CD4-positive, alpha-beta T cell treated with Interferon alpha-2 for 1 hour (primary cell): ENCODE measurements at places on chromosomes 12 and 14.

DNA sequence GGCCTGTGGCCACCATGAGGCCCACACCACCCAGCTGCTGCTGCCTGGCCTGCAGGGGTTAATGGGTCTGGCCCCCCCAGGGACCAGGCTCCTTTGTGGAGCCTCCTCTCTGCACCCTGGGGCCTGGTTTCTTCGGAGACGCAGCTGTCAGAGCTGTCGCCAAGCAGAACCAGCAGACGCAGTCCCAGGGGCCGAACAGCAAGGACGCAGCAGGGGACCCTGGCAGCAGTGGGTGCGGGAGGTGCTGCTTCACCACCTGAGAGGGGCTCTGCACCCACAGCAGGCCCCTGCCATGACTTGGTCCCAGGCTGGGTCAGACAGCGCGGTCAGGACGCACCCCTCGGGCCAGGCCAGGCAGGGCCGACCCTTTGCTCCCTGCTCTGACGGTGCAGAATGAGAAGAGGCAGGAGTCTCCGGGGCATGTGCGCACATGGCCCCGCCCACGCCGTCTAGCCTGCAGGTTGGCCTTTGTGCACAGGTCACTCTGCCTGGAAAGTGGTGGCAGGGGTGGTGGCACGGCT is 30.5 kb downstream of the JAG2 start:
- no peak for DNase-seq

- no peak for DNase-seq
Observed at GRCh38 chr12:11307143-11307542, 3.1 kb downstream of the PRB4 start.

GRCh38 chr14:78227248-78228077 is 57.3 kb downstream of the NRXN3 start:
- DNase-seq = no peak

- no peak for DNase-seq
Observed at GRCh38 chr12:27685274-27685673, 11.0 kb upstream of the REP15 start.

DNA sequence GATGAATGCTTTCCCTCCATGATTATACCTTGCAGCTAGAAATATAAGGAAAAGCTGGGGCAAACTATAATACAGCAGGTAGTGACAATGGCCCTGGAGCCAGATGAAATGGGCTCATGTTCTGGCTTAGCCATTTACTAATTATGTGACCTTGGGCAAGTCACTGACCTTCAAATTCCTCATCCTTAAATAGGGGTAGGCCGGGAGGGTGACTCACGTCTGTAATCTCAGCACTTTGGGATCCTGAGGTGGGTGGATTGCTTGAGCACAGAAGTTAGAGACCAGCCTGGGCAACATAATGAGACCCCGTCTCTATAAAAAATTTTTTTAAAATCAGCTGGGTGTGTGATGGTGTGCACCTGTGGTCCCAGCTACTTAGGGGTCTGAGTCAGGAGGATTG is 155.4 kb downstream of the C12orf75 start:
- no peak for DNase-seq

- DNase-seq = peak; percentile 24
Observed at GRCh38 chr12:117119592-117120198, 20.5 kb upstream of the TESC start.

DNA sequence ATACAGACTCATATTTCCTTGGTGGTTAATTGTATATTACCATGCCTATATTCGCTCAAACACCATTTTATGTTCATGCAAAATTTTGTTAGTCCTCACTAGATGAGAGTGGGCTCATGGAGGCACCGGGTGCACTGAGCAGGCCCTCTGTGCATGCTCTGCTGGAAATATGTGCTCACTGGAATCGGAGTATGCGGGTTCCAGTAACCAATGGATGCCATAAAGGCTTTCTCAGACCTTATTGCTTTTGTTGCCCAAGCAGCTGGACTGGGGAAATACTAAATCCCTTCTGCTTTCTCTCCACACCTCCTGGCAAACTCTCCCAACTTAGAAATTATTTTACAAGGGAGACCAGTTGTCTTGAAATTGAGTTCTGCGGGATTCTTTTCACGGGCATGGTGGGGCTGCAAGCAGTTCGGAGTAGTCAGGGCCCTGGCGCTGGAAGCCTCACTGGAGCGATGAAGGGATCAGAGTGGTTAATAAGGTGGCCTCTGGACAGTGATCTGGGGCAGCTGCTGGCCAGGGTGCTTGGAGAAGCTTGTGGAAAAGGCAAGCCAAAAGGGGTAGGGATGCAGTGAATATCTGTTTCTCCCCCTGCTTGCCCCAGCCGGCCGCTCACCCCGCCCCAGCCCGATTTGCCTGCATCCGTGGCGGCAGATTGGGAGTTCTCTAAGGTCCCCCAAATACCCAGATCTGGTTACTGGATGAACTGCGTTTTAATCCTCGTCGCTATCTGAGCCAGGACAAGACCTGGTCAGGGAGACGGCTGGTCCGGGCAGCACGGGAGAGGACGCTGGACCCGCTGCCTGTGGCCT is 7.4 kb upstream of the HOXC6 start:
- no peak for DNase-seq

DNA sequence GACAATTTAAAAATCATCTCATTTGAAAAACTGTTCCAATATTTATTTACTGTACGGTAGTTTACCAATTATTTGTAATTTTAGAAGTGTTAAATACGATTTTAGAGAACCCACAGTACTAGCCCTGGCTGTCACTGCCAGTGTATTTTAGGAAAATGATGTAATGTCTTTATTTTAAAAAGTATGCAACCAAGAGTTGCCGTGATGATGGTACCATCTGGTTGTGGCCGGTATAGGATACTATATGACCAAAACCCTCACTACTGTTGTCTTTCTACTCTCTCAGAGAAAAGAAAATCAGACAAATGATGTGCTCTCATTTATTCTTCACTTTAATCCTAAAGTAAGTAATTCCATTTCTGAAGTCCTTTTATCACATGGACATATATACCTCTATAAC is 395.0 kb downstream of the FOXG1 start:
- DNase-seq = no peak
